ENCODE measurements at places on chromosomes 2 and 18.

DNA sequence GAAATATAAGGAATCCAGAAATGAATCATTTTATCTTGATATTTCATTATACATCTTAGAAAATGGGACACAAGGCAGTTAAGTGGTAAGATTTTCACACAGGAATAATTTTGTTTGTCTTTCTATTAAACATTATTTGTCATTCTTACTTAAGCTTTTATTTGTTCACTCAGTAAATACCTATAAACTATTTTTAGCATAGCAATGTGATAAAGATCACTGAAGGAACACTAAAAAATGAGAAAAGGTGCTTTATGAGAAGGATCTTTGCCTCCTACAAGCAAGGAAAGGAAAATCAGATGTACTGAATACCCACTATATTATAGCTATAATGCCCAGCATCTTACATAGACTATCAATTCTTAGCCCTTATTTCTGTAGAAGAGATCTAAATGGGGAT, 176.2 kb upstream of the NYAP2 start:
- no peak for DNase-seq

GRCh38 chr2:129709001-129709955, 270.2 kb upstream of the RAB6C start:
- no peak for DNase-seq

DNA sequence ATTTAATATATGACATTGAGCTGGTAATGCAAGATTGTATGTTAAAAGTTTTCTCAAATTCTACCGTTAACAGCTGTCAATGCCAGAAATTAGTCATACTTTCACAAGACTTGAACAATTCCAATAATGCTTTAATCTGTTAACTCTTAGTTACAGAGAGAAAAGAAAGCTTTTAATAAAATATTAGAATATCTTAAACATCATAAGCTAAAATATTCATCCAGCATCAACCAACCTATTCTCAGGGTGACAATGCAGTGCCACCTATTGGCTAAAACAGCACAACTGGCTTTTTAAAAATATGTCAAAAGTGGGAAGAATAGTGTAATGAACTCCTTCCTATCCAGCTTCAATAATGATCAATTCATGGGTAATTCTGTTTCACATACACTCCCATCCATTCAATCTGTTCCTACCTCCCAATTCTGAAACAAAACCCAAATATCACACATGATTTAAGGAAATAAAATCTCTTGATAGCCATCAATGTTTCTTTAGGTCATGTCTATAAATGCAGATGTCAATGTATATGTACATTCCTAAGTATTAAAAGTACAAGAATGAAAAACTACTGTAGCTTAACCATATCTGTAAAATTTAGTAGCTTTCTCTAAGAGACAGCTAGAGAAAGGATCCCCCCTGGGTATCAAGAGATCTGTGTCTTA, 79.8 kb upstream of the CCDC141 start:
- no peak for DNase-seq

DNA sequence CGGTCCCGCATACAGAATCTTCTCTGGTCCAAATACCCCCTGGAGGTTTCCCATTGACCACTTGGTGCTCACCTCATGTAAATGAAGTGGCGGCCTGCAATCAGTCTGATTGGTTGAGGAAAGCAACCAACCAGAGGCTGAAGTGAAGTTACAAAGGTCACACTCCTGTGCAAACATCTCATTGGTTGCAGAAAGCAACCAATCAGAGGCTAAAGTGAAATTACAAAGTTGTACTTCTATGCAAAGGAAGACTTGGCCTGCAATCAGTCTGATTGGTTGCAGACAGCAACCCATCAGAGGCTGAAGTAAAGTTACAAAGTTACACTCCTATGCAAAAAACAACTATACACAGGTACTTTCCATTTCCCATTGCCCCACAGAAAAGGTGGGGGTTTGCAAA, 2.5 kb upstream of the SP100 start:
- DNase-seq: no peak

- DNase-seq: no peak
Observed at GRCh38 chr2:176160251-176160985, 3.3 kb downstream of the HOXD3 start.

DNA sequence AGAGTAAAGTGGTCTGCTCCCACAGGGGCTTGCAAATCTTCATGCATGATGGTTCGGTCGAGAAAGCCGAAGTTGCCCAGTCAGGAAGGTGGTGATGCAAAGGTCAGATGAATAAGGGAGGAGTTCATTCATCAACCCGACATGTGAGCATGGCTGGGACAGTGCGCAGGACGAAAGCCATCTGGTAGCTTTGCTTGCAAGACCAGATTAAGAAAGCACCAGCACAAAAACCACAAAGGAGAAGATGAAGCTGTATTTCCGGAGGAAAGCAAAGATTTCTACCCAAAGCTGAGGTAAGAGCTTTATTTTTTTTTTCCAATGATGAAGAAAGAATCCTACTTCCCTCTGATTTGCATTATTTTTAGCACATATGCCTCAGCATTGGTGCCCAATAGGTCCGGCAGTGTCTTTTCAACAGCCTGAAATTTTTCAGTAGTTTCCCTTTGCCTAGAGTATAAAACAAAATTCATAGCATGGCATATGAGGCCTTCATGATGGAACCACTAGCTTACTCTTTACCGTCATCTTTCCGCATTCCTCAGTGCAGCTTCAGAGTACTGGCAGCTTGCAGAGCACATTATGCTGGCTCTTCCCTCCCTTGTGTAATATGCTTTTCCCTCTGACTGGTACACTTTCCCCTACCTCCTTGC, 112.0 kb upstream of the THOC1 start:
- peak; percentile 85 for DNase-seq

DNA sequence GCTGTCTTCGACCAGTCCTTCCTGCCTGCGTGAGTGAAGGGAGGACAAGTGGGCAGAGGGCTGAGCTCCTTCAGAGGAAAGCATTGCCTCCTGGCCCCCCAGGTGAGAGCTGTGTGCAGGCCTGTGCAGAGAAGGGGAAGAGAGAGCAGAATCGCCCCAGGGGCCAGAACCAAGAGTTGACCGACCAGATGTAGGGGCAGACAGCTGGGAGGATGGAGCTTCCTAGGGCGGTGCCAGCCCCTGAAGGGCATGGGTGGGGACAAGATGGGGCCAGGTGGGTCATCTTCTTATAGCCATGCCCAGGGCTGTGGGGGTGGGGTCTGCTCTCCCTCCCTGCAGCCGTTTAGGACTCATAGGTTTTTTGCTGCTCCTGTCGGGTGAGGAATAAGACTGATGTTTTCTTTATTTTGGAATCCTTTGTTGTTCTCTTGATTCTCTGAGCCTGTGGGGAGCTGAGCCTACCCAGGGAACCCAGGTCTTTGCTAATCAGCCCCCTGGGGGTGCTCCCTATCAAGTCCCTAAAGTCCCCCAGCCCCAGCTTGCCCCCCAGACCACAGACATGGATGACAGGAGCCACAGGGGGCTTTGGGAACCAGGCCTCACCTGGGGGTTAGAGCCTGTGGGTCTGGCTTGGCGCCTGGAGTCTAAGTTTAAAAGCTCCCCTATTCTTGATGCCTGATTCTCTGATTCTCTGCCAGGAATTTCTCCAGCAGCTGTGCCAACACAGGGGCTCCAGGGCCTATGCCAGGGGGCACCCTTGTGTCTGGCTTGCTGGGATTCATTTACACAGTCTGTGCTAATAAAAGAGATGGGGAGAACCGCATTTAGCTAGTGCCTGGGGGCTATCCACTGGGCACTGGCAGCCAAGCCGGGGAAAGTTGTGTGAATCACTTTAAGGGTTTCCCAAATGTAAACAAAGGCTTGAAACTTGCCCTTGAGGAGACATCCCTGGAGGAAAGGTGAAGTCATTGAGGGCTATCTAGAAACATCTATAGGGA, 9.3 kb upstream of the EFHD1 start:
- no peak for DNase-seq

GRCh38 chr2:22536133-22536532, 848.8 kb upstream of the KLHL29 start:
- no peak for DNase-seq

- no peak for DNase-seq
Observed at GRCh38 chr2:239684271-239684810, 283.5 kb upstream of the HDAC4 start.

- no peak for DNase-seq
Observed at GRCh38 chr2:120494446-120494845, 148.5 kb downstream of the INHBB start.

GRCh38 chr18:51621113-51621863, 423.8 kb upstream of the MEX3C start:
- no peak for DNase-seq

GRCh38 chr2:225431105-225431863, 31.8 kb downstream of the NYAP2 start:
- DNase-seq: no peak

- no peak for DNase-seq
Observed at GRCh38 chr2:39816845-39817244, 37.8 kb upstream of the THUMPD2 start.

DNA sequence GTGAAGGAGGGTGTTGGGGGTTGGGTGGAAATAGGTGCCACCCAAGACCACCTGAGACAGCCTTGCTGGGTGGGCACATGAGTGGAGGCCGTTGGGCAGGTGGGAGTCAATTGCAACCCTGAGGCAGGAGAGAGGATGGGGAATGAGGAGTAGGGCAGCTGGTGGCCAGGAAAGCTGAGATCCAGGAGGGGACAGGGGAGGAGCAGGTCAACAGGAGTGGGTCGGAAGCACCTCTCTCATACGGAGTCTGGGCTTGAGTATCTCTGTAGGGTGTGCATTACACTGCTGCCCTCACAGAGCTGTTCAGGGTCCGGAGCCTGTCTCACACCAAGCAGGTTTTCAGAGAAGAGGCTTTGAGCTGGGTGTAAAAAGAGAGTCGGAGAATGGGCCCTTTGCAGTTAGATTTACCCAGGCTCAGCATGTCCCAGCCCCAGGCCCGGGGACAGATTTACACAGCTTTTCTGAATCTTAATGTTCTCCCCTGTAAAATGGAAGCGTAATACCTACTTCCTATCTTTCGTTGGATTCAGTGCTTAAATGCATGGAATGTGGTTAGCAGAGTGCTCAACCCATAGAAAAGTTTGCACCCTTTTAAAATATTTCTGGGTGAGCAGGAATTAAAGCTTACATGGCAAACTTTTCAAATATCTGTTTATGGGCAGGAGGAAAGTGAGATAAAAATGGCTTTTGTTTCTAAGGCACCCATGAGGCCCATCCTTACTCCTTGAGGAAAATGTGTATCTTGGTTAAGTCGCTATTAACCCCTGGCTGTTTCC, 144.0 kb upstream of the MYCN start:
- DNase-seq: no peak

GRCh38 chr2:150520033-150520432, 32.6 kb upstream of the RND3 start:
- no peak for DNase-seq

- no peak for DNase-seq
Observed at GRCh38 chr2:143246815-143247744, 117.9 kb downstream of the ARHGAP15 start.

- DNase-seq: no peak
Observed at GRCh38 chr18:63264871-63265270, 54.7 kb downstream of the BCL2 start.

DNA sequence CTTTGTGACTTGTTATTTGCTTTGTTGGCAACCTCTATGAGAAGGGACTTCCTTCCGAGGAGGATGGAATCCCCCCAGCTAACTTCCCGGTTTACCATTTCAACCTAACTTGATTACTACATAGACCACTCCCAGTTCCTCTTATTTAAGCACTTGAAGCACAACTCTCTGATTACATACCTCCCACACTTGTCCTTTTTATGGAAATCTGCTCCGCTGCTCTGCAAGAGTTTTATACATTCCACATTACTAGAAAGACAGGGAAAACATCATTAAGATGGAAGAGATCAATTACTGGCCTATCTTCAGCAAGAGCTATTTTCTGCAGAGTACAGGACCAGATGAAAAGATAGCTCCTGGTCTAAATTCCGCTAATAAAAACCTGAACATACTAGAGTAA, 160.0 kb upstream of the PGAP1 start:
- DNase-seq: no peak

DNA sequence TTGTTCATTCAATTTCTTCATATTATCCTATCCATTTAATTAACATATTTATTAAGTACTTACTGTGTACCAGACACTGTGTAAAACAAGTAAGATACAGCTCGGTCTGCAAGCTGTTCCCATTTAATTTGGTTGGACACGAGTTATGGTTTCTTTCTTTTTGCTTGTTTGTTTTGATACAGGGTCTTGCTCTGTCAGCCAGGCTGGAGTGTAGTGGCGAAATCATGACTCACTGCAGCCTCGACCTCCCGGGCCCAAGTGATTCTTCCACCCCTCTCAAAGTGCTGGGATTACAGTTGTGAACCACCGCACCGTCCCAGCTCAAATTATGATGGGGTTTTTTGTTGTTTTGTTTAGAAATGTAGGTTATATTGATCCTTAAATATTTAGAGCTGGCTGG, 9.0 kb downstream of the CYBRD1 start:
- peak; percentile 69 for DNase-seq

DNA sequence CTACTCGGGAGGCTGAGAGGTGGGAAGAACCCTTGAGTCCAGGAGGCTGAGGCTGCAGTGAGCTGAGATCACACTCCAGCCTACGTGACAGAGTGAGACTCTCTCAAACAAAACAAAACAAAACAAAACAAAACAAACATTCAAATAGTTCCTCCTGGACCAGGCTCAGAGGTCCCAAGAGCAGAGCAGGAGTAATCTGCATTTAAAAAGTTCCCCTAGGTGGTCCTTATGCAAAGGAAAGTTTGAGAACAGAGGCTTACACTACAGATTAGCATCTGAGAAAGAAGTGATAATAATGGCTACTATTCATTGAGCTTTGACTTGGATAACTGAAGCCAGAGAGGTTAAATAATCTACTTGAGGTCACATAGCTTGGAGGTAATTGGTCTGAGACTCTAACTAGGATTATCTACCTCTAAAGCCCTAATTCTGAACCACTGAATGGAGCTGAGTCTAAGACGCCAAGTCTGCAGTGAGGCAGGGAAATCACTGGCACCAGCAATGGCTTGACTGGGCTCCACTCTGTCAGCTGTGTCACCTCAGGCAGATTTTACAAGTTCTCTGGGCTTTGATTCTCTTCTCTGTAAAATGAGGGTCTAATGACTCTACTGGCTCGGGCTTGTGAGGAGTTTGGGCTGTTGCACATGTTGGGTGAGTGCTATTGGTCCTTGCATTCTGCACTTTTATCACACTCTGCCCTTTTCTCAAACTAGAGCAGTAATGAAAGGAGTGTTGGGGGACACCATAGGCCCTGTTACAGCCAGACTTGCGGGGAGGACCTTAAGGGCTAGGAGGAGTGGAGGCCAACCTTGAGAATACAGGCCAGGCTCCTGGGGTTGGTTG, 29.2 kb upstream of the DLX2 start:
- DNase-seq: no peak

DNA sequence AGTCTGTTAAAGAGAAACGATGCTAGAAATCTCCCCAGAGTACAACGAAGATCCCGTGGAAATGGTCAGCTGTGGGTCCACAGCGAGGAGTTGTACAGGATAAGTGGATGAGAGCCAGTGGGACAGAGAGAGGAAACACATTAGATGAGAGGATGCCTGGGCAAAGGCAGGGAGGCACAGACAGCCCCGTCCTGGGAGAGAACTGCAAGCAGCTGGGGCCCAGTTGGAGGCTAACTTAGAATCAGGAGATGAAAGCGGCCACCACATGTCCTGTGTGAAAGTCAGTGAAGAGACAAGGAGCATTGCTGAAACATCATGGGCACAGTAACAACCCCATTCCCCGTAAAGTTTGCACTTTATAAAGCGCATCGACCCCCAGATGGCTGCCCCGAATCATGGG, 157.5 kb downstream of the RAPGEF4 start:
- DNase-seq: no peak

GRCh38 chr2:20990442-20991430, 53.1 kb downstream of the APOB start:
- no peak for DNase-seq

GRCh38 chr2:216431531-216431856, 19.2 kb downstream of the SMARCAL1 start:
- no peak for DNase-seq

- DNase-seq: peak; percentile 71
Observed at GRCh38 chr18:22342625-22343024, 75.1 kb downstream of the CTAGE1 start.

All from aorta (tissue), 5 donors.